Stimulated activated CD8-positive, alpha-beta memory T cell treated with anti-CD3 and anti-CD28 coated beads, Interleukin-15, amount 100 ng/mL, for 24 hours (primary cell): ENCODE measurements at places on chromosomes 16 and 17.

DNA sequence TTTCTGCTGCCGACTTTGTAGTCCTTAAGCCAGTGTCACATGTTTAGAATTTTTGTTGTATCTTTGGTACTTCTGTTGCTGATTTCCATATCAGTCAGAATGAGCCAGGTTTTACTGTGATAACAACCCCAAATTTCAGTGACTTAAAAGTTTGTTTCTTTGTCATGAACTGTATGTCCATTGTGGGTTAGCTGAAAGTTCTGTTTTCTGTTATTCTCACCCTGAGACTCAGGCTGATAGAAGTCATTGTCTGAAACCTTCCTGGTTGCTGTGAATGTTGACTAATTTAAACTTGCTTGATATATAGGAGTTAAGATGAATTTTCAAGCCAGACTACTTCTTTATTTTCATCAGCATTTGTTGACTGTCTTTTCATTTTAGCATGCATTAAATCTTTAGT lies 68.8 kb downstream of the MRTFB start:
- no peak for DNase-seq

DNA sequence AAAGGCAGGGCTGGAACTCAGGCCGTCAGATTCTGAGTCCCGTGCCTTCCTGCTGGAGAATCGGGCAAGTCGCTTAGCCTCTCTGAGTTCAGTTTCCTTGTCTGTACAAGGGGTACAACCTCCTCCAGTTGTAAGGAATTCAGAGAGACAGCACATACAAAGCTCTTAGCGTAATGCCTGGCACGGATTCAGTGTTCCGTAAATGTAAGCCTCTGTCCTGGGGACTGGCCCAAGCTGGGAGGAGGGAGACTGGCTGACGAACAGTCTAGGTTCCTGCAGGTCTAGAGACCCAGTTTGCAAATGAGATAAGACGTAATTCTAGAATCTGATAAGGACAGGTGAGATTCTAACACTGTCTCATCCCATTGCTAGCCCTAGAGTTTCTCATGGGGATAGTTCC lies 9.9 kb downstream of the METTL22 start:
- DNase-seq, result no peak

- DNase-seq, result no peak
Measured at GRCh38 chr16:66936889-66937554, 1.7 kb downstream of the CES2 start.

GRCh38 chr17:2482218-2482617 lies 29.5 kb downstream of the METTL16 start:
- no peak for DNase-seq

DNA sequence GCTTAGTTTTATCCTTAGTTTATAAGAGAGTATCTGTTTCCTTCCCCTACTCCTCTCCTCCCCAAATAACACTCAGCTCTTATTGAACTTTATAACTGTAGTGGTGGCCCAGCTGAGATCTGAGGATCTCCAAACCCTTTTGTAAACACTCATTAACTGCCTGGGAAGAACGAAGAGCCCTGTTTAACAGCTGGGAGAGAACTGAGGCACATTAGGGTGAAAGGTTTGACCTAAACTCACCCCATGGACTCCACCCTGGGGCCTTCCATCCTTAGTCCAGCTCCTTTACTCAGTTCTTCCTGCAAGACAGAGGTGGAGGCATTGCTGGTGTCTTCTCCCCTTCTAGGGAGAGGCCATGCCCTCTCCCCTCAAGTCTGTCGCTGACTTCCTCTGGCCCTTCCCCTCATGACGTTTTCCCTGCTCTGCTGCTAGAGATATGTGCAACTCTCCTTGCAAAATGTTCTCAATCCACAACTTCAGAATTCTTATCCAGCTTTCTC lies 1.2 kb upstream of the RARA start:
- no peak for DNase-seq

GRCh38 chr17:27846042-27846655 lies 45.8 kb upstream of the NOS2 start:
- no peak for DNase-seq

- DNase-seq, result no peak
Measured at GRCh38 chr17:82239401-82239925, 10.6 kb downstream of the SLC16A3 start.

DNA sequence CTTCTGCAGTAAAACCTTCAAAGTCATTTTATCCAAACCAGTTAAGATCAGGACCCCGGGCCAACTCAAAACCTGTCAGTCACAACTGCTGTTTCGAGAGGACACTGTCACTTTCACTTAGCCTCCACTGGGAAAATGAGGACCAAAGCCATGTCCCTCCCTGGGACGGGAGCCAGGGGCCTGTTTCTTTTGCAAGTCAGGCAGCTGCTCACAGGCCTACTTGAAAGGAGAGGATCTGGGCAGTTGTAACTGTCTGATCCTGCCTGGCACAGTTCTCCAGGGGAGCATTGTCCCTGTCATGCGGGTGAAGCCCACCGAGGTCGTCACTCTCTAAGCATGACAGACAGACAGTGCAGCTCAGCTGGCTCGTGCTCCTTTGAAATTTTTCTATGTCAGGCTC lies 276.2 kb downstream of the NPIPA8 start:
- no peak for DNase-seq

- no peak for DNase-seq
Measured at GRCh38 chr17:34739386-34739785, 160.0 kb downstream of the TMEM132E start.
